Hair follicular keratinocyte (primary cell): ENCODE measurements at places on chromosomes 16 and 17. TPM values are rescaled to one million over a fixed set of nuclear protein-coding genes. Genes with fewer than 3 reads are reported as not detected.

Gene TRAF7
- total RNA-seq: 70.1 and 85.1 TPM in 2 replicates

Gene ENGASE
- total RNA-seq: 4.6 and 10.7 TPM in 2 replicates

Gene MNT
- 5.6 and 8.1 TPM in 2 replicates for total RNA-seq

Gene SP6
- 2.3 and 2.5 TPM in 2 replicates for total RNA-seq

Gene TRPV3
- 1.4 and 5.1 TPM in 2 replicates for total RNA-seq

Gene EVPLL
- 0.04 TPM in 1 of 2 replicates, not detected in the other for total RNA-seq

Gene ADAD2
- total RNA-seq: not detected in 2 replicates
